ENCODE measurements at places on chromosomes 1 and 21. TPM values are rescaled to one million over a fixed set of nuclear protein-coding genes. Genes with fewer than 3 reads are reported as not detected.

HES3 gene
- polyA plus RNA-seq, result not detected

ATP1A2 gene
- polyA plus RNA-seq, result not detected

SPRR2B gene
- not detected for polyA plus RNA-seq

DMBX1 gene
- polyA plus RNA-seq, result not detected

CDA gene
- polyA plus RNA-seq, result 44.9 TPM

SPRR1A gene
- polyA plus RNA-seq, result 35.0 TPM

DNA sequence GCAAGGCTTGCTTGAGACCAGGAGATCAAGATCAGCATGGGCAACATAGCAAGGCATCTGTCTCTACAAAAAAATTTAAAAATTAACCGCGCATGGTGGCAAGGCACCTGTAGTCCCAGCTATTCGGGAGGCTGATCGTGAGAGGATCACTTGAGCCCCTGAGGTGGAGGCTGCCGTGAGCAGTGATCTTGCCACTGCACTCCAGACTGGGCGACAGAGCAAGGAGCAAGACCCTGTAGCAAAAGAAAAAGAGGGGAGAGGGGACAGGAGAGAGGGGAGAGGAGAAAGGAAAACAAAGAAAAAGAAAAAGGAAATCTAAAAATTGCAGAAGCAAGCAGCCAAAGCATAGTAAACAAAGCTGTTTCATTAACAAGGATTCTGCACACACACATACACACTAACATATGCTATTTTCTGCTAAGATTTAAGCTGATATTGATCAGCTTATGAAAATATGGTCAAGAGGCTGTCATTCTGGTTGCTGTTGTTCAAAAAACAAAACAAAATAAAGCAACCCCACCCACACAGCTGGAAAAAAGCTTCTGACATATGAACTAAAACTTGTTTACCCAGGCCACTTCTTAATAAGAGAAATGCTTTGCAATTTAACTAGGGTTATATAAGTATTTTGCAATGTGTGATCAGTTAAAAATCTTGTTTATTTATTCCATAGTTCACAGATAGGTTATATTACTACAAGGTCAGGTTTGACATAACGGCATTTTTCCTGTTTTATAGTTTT lies 1.8 kb downstream of the ARNT start:
- no peak for DNase-seq

- DNase-seq, result no peak
Observed at GRCh38 chr1:197496722-197497121, 228.7 kb downstream of the CRB1 start.

DNA sequence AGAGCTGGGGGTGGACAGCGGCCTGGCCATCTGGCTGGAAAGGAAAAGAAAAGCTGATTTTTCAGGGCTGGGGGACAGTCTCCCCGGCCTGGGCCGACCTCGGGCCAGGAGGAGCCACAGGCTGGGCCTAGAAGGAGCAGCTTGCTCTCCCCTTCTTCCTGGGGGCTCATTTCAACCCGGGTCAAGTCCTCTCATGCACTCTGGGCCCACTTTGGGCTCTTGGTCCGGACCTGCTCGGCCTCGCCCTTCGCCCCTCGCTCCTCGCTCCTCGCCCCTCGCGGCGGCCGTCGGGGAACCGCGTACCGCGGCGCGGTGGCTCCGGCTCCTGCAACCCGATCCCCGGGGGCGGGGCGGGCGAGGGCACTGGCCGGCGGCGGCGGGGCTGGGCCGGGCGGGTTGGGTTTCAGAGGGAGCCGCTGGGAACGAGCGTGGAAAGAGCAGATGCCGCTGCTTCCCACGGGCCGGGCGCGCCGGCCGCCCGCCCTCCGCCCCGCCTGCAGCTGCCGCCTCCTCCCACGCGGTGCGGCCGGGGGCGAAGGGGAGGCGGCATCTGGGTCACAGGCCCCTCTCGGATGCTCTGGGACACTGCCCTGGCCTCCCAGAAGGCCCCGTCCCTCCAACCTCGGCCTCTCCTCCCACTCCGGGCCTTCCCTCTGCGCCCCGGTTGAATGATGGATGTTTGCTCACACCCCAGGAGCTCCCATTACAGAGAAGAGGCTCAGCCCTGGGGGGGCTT lies 6.6 kb downstream of the HEYL start:
- DNase-seq, result no peak

GRCh38 chr1:43052786-43053439 lies 94.2 kb upstream of the SLC2A1 start:
- DNase-seq, result no peak

GRCh38 chr1:198556971-198557370 lies 16.5 kb upstream of the ATP6V1G3 start:
- DNase-seq, result no peak

DNA sequence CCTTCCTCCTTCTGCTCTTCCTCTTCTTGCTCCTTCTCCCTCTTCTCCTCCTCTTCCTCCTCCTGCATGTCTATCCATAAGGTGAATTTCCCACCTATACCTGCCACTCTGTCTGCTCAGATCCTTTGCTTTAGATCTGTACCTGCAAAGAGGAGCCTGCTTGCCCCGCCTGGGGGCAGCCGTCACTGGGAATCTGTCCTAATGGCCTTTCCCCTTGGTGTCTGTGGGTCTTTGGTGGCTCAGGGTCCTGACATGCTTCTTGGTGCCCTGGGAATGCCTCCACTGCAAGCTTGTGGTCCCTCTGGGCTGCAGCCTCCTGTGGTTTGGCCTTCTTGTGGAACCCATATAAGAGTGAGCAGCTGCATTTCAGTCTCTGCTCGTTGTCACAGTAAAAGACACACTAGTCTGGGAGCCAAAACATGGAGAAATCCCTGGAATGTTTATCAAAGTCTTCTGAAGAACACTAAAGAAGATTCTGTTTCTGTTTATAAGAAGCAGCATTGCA lies 79.5 kb upstream of the CSF3R start:
- no peak for DNase-seq

DNA sequence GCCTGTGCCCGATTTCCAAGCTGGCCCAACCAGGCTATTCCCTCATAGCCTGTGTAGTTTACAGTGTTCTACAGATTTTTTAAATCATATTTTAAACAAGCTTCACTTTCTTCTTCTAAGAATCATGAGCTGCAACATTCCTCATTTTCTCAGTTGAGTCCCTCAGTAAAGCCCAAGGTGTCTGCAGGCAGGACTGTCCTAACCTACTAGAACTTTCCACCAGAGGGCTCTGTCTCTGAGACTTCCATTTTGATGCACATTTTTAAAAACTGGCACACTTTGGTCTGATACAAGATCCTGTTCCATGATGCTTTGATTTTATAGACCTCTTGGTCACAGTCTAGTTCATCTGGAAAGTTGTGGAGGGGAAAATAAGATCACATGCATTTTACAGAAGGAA lies 21.6 kb upstream of the SLAMF6 start:
- DNase-seq, result no peak

DNA sequence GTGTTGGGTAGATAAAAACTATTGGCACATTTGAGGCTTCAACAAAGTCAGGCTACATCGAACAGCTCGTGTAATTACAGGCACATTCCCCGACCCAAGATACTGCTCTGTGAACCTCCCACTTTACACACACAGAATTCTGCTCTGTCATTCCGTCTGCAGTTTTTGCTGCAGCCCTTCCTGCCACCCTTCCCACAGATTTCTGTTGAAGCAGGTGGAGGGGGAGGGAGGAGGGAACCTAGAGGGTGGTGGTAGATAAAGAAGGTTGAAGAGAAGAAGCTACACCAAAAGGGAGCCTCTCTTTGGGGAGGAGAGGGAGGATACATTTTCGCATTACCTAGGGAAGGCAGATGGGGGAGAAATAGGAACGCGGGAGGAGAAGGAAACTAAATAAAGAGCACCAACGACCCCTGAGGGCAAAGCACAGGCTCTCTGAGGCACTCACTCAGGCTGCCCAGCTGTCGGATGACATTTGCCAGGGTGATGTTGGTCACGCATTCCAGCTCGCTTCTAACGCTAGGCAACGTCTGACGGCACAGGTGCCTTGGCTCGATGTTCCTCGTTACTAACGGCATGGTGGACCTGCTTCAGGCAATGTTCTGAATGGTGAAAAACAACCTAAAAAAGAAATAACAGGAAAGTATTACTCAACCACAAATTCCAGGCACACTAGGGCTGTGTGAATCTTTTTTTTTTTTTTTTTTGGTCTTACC lies 36.0 kb downstream of the GPR3 start:
- DNase-seq, result no peak

DNA sequence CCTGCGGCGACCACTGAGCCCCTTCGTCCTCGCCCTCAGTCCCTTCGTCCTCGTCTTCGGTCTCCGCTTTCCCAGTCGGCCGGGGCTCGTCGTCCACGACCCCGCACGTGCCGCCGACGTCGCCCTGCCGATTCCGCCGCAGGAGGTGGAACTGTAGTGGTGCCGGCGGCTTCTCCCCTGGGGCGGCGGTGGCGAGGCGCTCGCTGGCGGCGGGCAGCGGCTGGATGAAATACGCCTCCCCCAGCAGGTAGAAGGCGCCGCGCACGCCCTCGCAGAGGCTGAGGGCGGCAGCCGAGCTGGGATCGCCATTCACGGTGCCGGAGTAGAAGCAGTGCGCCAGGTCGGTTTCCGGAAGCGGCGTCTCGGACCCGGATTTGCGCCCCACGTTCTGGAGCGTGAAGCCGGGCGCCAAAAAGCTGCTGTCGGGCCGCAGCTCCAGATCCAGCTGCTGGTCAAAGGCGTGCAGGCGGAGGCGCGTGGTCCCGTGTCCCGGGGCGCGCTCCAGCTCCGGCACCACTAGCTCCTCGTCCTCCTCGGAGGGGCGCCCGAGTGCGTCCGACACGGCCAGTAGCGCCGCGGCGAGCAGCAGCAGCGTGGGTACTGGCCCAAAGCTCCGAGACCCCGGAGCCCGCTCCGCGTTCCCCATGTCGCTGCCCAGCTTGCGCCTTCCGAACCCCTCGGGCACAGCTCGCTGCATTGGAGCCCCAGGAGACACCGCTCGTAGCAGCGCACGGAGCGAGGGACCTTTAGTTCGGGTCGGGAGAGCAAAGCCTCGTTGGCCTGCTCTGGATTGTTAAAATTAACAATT lies 747 bp downstream of the ADAMTS1 start:
- DNase-seq, result no peak

- DNase-seq, result no peak
Observed at GRCh38 chr1:211947396-211948295, 87.7 kb downstream of the INTS7 start.

DNA sequence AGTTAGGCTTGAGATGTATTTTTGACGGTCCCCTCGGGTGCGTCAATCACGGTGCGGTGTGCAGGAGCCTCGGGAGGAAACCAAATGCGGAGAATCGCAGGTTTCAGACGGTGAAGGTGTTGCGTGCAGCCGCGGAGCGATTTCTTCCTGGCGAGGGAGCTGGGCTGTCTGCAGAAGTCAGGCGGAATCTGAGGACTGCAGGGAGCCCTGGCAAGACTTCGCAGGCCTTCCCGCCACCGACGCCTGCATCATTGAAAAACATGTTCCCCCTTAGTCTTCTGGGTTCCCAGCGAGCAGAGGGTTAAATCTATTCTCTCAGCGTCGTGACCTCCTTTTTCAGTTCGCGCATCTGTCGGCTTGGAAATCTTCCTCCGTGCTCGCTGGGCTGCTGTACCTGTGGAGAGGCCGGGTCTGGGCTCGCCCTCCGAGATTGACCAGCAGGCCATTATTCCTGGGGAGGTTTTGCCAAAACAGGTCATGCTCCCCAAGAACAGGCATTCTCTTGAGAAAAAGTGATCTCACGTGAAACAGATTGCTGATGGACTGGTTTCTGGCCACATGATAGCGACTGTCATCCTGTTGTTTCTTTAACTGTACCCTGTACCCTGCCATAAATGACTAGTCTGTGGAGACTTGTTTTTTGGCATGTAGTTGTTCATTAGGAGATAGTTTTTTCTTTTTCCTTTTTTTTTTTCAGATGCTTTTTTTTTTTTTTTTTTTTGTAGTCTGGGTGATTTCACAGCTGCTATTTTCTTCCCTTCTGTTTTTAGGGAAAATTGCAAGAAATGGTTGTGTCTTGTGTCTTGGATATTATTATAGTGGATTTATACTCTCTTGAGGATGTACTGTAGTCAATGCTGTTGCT lies 894 bp downstream of the EPB41 start:
- DNase-seq, result no peak

DNA sequence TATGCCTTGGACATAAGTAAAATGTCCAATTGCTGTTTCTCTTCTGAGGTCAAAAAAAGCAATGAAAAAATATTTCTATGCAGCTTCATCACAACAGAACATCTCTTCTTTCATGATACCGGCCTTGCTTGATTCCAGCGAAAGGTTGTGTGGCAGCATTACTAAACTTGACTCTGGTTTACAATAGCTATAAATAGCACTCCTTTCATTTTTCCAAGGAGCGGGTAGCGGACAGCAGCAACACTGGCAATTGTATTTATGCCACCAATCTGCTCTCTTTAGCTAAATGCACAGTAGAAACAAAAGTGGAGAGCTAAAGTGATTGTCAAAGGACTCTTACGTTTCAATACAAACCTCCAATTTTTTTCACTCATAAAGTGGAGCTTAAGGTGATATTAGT lies 7.5 kb upstream of the DAB1 start:
- no peak for DNase-seq

DNA sequence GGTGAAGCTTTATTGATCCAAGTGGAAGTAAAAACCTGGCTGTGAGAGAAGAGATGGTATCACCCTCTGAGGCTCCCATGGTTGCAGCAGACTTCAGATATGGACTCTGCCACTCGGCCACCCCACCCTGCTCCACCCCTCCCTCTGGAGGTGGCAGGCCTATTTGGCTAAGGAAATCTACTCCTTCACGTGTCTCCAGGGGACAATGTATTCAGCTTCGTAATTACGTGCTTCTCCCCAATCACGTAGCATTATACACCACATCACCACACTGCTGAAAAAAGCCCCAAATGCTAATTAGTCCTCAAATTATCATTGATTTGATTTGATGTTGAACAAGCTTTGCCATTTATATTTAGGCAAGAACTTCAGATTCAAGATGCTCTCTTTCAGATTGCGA lies 220.7 kb downstream of the OMA1 start:
- DNase-seq, result no peak

DNA sequence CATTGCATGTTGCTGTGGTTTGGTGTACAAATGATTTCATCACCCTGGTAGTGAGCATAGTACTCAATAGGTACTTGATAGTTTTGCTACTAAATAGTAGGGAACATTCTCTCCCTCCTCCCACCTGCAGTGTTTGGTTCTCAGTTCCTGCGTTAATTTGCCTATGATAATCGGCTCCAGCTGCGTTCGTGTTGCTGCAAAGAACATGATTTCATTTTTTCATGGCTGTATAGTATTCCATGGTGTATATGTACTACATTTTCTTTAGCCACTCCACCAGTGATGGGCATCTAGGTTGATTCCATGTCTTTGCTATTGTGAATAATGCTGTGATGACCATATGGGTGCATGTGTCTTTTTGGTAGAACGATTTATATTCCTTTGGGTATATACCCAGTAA lies 903.4 kb downstream of the TTLL7 start:
- DNase-seq, result no peak

All from keratinocyte (primary cell).